ENCODE measurements at places on chromosomes 4 and X.

GRCh38 chr4:151402145-151402865 lies 6.7 kb upstream of the FHIP1A start:
- DNase-seq: no peak

GRCh38 chrX:119756926-119757635 lies 1.3 kb upstream of the SOWAHD start:
- DNase-seq: no peak

DNA sequence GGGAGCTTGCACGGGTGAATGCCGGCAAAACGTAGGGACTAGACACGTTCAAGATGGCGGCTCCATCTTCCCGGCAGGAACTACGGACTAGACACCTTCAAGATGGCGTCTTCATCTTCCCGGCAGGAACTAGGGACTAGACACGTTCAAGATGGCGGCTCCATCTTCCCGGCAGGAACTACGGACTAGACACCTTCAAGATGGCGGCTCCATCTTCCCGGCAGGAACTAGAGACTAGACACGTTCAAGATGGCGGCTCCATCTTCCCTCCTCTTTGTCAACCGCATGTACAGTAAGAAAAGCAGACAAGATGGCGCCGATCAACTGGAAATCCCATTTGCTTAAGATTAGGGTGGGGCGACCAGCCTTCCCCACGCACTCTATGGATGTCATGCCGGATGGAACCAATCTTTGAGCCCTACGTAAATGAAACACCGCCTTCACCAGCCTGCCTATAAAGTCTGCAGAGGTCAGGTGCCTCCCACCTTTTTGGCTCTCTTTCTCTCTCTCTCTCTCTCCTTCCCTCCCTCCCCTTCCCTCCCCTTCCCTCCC lies 222.4 kb downstream of the CRLF2 start:
- peak; percentile 47 for DNase-seq

DNA sequence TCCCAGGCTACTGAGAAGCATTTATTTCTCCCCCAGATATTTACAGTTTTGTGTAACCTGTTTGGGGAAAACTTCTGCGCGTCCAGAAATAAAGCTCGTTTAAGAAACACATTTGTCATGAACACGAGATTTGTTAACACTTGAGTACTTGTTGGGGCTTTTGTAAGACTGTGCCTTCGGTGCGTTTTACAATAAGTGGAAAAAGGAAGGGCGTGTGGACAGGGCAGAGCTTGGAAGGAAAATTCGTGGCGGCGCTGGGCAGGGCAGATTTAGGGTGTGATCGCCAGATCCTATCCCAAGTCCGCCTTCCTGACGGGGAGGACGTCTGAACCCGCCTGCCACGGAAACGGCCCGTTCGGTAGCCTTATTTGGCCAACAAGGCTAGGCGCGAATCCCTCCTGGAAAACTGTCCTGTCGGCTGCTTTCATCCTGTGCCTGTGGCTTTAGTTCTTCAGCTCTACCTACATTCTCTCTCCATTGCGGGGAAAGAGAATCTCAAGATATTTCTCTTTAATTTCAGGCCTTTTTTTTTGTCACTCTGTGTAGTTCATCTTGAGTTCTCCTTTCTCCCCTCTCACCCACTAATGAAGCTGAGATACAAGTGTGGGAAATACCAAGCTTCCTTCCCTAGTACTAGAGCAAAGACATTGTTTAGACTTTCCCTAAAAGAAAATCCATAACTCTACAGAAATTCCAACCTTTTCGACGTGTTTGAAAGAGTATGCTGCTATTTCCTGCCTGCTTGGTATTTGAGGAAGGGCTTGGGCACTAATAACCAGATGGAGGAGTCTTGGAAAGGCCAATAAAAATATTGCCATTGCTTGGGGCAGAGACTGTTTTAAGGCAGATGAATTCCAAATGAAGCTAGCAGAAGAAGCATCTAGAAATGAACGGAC lies 982 bp downstream of the PDLIM5 start:
- DNase-seq: peak; percentile 94

DNA sequence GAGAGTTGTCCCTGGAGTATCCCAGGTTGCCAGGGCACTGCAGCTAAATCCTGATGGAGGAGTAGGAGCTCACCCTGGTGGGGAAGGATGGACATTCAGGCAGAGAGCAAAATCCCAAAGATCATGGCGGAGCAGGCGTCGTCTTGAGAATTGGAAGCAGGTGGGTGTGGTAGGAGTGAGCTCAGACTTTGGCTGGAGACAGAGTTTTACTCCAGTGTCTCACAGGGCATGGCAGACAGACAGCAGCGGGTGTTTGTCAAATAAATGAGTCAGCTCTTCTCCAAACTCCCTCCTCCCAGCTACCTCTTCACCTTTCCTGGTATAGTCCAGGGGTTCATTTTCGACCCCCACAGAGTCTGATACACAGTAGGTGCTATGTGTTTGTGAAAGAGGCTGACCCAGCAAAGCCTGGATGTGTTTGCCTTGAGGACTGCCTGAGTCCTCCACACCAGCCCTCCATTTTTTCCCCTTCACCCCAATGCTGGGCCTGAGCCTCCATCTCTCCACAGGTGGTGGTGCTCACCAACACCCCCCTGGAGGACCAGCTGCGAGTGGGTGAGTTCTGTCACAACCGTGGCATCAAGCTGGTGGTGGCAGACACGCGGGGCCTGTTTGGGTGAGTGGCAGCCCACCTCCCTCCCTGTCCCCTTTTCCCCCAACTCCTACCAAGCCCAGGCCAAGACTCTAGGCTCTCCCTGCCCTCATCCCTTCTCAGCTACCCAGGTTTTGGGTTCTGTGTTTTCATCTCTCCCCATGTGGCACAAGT lies 6.9 kb downstream of the UBA1 start:
- DNase-seq: no peak

GRCh38 chr4:27846951-27847350 lies 986.3 kb downstream of the STIM2 start:
- no peak for DNase-seq

- DNase-seq: peak; percentile 58
Measured at GRCh38 chr4:2932321-2932950, 30.8 kb downstream of the NOP14 start.

- no peak for DNase-seq
Measured at GRCh38 chr4:101528526-101528925, 181.2 kb upstream of the PPP3CA start.

GRCh38 chr4:132383571-132384199 lies 765.4 kb upstream of the PCDH10 start:
- no peak for DNase-seq

DNA sequence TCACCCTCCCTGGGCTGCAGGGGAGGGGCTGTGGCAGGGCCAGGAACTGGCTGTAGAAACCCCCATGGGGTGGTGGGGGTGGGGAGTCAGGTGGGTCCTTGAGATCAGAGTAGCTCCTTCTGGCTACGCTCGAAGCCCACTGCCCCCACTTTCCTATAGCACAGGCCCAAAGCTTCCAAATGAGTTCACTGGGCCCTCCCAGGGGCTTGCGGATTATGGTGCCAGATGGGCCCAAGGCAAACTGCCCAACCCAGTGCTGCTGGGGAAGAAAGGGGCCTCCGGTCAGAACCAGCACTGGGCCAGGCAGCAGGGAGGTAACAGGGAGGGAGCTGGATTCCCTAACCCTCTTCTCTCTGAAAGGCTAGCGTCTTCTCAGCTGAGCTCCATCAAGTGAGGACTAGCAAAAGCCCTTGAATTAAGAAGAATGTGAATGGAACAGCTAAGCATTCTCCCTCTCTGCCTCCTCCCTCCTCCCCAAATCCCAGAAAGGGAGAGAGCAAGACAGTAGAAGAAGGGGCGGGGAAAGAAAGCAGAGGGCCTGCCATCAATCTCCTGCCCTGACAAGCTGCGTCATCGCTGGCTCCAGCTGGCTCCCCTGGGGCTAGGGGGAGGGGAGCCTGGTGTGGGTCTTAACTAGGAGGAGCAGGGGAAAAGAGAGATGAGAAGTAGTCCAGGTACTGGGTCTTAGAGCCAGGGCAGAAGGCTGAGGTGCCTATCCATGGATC lies 34.7 kb downstream of the FRMPD3 start:
- DNase-seq: peak; percentile 16
